ENCODE measurements at places on chromosomes 7 and 10. TPM values are rescaled to one million over a fixed set of nuclear protein-coding genes. Genes with fewer than 3 reads are reported as not detected.

DNA sequence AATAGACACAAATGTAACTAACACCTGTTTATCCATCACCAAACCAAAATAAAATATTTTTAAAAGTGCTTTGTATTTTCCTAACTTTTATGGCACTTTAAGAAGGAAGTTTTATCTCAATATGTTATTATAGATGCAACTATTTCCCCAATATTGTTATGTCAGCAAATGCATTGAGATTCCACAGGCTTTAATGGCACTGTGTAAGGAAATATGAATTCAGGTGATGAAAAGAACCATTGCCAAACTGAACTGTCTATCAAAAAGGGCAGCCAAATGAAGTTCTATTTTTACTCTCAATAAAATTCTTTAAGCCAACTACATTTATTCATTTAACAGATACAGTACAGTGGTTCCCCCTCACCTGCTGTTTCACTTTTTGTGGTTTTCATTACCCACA, 67.2 kb upstream of the OIT3 start:
- no peak overlapping the region for H3K4me3 ChIP-seq
- no peaks in the 10 kb centered on the region for H3K27me3 ChIP-seq
- DNase-seq, result no peak
- H3K4me1 ChIP-seq, result no peaks in the 10 kb centered on the region

DNA sequence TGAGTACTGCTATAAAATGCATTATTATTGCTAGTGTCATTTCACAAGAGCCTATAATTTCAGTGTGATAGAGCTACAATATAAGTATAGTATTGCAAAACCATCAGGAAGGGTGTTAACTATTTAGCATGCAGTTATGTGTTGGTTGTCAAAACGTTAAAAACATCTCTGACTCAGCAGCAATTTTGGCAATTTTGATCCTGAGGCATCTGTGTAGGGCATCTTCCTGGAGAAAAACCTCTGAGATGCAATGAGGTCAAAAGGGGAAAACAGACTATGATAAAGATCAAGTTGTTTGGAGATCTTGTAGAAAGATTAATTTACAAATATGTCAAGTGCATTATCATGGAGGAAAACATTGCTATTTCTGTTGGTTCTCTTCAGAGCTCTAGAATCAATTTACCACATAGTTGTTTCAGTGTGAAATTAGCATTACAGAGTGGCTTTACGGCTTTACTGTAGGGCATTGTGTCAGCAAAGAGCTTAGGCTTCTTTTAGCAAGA, 5.3 kb downstream of the CFTR start:
- no peaks in the 10 kb centered on the region for H3K36me3 ChIP-seq
- DNase-seq, result no peak
- H3K4me1 ChIP-seq, result no peaks in the 10 kb centered on the region
- H3K27me3 ChIP-seq, result peaks cover 12% of the 10 kb centered on the region

DNA sequence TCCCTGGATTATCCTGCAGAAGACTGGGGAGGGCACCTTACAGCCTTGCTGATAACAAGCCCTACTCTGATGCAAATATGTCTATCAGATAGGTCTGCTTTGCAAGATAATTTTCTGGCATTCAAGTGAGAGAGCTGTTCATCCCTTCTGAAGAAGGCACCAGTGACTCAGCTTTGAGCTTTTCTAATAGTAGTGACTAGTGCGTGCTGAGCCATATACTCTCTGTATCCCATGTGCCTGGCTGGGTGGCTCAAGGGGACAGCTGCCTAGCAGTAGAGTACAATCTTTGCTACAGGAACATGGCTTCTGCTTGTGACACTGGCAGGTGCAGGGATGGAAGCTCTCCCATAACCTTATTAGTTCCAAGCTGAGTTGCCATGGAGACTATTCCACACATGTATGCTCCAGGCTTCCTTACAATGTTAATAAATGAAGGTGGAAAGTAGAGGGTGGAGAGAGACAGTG, 35.0 kb upstream of the ABCB4 start:
- H3K4me1 ChIP-seq, result peaks cover 2% of the 10 kb centered on the region
- H3K27me3 ChIP-seq, result no peaks in the 10 kb centered on the region
- H3K36me3 ChIP-seq, result peaks cover 11% of the 10 kb centered on the region
- H3K4me3 ChIP-seq, result no peak overlapping the region

GRCh38 chr10:49365675-49366415, 30.0 kb downstream of the DRGX start:
- no peaks in the 10 kb centered on the region for H3K36me3 ChIP-seq
- no peak for DNase-seq
- no peaks in the 10 kb centered on the region for H3K4me1 ChIP-seq
- no peak overlapping the region for H3K4me3 ChIP-seq

DNA sequence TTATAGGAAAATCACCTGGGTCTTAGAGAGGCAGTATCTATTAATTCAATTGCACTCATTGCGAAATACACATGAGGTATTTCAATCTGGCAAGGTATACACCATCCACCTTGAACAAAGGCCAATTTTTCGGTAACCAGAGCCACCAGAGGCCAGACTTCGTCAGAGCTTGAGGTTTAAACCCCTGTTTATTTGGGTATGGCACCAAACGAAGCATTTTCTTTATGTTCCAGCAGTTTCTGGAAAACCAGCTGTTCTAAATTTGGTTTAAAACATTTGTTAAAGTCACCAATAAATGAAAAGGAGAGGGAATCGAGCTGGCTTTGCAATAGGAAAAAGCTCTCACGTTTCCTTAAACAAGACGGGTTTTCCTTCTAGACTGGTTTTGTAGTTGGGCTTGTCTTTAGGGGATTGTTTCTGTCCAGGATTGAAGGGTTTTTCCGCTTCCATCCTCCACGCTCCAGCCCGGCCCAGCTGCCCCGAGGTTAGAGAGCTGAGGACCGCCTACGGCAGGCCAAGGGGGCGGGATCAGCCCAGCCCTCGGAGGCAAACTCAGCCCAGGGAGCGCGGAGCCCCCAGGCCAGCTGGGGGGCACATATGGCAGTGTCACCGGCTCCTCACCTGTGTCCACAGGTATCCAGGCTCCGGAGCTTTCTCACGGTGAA, 539.4 kb upstream of the MGMT start:
- peaks cover 9% of the 10 kb centered on the region for H3K27me3 ChIP-seq
- no peak overlapping the region for H3K27ac ChIP-seq
- H3K36me3 ChIP-seq, result no peaks in the 10 kb centered on the region

DNA sequence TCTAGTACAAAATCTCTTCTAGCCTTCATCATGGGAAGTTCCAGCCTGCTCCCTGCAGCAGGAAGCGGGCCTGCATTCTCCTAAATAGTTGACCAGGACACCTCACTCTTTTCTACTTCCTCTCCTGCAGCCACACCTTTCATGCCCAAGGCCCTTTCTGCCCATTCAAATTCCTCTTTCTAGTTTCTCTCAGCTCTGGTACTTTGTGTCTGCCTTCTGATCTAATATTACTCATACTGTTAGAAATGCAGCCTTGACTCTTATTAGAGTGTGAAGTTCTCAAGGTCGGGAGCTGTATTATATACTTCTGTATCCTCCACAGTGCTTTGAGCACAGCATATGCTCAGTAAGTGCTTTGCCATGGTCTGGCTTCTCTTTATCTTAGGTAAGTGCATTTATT, 103.1 kb downstream of the PRKCQ start:
- no peak overlapping the region for H3K27ac ChIP-seq
- no peak overlapping the region for H3K4me3 ChIP-seq
- no peaks in the 10 kb centered on the region for H3K27me3 ChIP-seq

DNA sequence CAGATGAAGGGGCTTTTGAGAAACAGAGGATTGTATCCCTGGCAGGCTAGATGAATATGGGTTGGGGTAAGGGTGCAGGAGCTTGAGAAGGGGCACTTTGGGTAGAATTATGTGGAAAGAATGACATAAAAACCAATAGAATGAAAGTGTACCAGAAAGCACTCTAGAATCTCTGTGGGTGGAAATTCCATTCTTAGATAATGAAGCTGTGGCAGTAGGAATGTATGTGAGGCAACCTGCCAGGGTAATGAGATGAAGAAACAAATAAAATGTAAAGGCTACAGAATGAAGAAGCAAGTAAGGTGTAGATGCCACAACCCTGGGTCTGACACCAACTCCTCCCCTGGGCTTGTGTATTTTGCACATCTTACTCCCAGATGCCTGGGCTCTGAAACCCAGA, 16.8 kb downstream of the NOBOX start:
- H3K27me3 ChIP-seq, result no peaks in the 10 kb centered on the region
- H3K4me1 ChIP-seq, result peaks cover 18% of the 10 kb centered on the region
- H3K36me3 ChIP-seq, result no peaks in the 10 kb centered on the region
- no peak for DNase-seq
- H3K4me3 ChIP-seq, result no peak overlapping the region
- no peak overlapping the region for H3K27ac ChIP-seq

Gene HGF
- total RNA-seq, result not detected

DNA sequence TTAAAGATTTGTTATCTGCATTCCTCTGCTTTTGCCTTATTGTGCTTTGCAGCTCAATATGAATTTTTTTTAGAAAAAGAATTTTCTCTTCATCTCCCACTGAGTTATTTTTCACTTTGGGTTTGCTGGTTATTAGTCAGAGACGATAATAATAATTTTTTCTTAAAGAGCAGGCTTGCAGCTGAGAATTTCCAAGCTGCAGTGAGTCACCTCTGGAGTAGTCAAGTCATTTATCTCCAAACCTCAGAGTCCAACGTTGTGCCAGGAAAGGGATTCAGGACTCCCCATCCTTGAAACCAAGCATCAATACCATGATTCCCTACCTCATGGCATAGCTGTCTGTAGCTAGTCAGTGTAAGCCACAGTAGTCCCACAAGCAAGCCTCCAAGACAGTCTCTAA, 15.2 kb upstream of the EGR2 start:
- no peak overlapping the region for H3K27ac ChIP-seq
- H3K36me3 ChIP-seq, result no peaks in the 10 kb centered on the region
- peaks cover 10% of the 10 kb centered on the region for H3K27me3 ChIP-seq
- no peak overlapping the region for H3K4me3 ChIP-seq
- DNase-seq, result no peak
- H3K4me1 ChIP-seq, result no peaks in the 10 kb centered on the region

Gene LRIT1
- not detected for total RNA-seq

GRCh38 chr7:130222-130572, 62.2 kb upstream of the FAM20C start:
- H3K36me3 ChIP-seq, result no peaks in the 10 kb centered on the region
- H3K4me1 ChIP-seq, result no peaks in the 10 kb centered on the region
- DNase-seq, result no peak
- no peak overlapping the region for H3K27ac ChIP-seq
- H3K27me3 ChIP-seq, result peaks cover 4% of the 10 kb centered on the region

- no peak for DNase-seq
- peaks cover 15% of the 10 kb centered on the region for H3K27me3 ChIP-seq
- H3K4me1 ChIP-seq, result no peaks in the 10 kb centered on the region
- H3K4me3 ChIP-seq, result no peak overlapping the region
- no peaks in the 10 kb centered on the region for H3K36me3 ChIP-seq
- H3K27ac ChIP-seq, result no peak overlapping the region
Measured at GRCh38 chr10:69831231-69831855, 29.6 kb downstream of the COL13A1 start.

- H3K27me3 ChIP-seq, result no peaks in the 10 kb centered on the region
- H3K4me3 ChIP-seq, result no peak overlapping the region
- no peak overlapping the region for H3K27ac ChIP-seq
- no peak for DNase-seq
Measured at GRCh38 chr10:100282907-100283306, 3.6 kb downstream of the BLOC1S2 start.

Gene ZC3HAV1L
- total RNA-seq, result 23.2 TPM

GRCh38 chr7:22481726-22482125, 18.3 kb downstream of the STEAP1B start:
- no peak overlapping the region for H3K27ac ChIP-seq
- H3K4me3 ChIP-seq, result no peak overlapping the region
- H3K36me3 ChIP-seq, result no peaks in the 10 kb centered on the region
- peaks cover 3% of the 10 kb centered on the region for H3K4me1 ChIP-seq
- DNase-seq, result no peak

- peak overlapping the region; percentile 94 for H3K4me3 ChIP-seq
- peak; percentile 85 for DNase-seq
- H3K27me3 ChIP-seq, result no peaks in the 10 kb centered on the region
- peaks cover 37% of the 10 kb centered on the region for H3K36me3 ChIP-seq
- peaks cover 50% of the 10 kb centered on the region for H3K4me1 ChIP-seq
Measured at GRCh38 chr7:73521636-73522104, 423 bp downstream of the BAZ1B start.

Gene RBP3
- not detected for total RNA-seq

GRCh38 chr7:105906695-105907094, 30.3 kb upstream of the ATXN7L1 start:
- no peaks in the 10 kb centered on the region for H3K27me3 ChIP-seq
- peaks cover 10% of the 10 kb centered on the region for H3K36me3 ChIP-seq
- no peak overlapping the region for H3K4me3 ChIP-seq
- DNase-seq, result no peak

DNA sequence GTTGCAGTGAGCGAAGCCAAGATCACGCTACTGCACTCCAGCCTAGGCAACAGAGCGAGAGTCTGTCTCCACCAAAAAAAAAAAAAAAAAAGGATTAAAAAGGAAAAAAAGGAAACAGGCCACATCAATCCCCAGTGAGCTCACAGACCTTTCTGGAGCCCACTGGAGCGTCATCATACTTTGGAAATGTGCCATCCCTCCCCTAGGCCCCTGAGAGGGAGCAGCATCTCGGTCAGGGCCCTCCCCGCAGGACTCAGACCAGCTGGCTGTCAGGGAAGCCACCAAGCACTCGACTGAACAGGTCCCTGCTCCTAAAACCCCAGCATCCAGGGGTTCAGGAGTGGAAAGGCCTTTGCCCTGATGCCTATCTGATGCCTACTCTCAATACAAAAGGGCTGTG, 97.9 kb upstream of the SH2B2 start:
- no peak overlapping the region for H3K27ac ChIP-seq
- H3K36me3 ChIP-seq, result peaks cover 6% of the 10 kb centered on the region
- no peak for DNase-seq
- no peaks in the 10 kb centered on the region for H3K4me1 ChIP-seq
- no peak overlapping the region for H3K4me3 ChIP-seq

GRCh38 chr7:116021237-116021636, 9.3 kb downstream of the TFEC start:
- no peak overlapping the region for H3K27ac ChIP-seq
- no peaks in the 10 kb centered on the region for H3K4me1 ChIP-seq
- H3K4me3 ChIP-seq, result no peak overlapping the region
- DNase-seq, result no peak
- peaks cover 2% of the 10 kb centered on the region for H3K27me3 ChIP-seq
- H3K36me3 ChIP-seq, result no peaks in the 10 kb centered on the region

Gene HMX3
- total RNA-seq, result not detected

- no peaks in the 10 kb centered on the region for H3K36me3 ChIP-seq
- H3K4me3 ChIP-seq, result no peak overlapping the region
- no peak overlapping the region for H3K27ac ChIP-seq
- DNase-seq, result peak; percentile 21
- peaks cover 23% of the 10 kb centered on the region for H3K4me1 ChIP-seq
Measured at GRCh38 chr10:16948361-16948760, 131.1 kb upstream of the RSU1 start.

DNA sequence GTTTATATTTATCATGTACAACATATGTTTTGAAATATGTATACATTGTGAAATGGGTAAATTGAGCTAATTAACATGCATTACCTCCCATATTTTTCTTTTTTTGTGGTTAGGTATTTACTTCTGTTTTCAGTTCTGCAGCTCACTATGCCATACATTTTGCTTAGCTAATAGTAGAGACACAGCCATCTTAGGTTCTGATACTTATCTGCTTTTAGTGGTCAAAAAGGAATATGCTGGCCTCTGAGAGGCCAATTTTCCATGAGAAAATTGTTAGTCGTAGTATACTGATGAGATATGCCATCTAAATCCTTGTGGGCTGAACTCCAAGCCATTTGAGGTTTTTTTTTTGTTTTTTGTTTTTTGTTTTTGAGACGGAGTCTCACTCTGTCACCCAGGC, 31.0 kb downstream of the SGPL1 start:
- no peak overlapping the region for H3K4me3 ChIP-seq
- H3K27ac ChIP-seq, result peak overlapping the region; percentile 40
- no peaks in the 10 kb centered on the region for H3K27me3 ChIP-seq
- peaks cover 56% of the 10 kb centered on the region for H3K36me3 ChIP-seq
- peaks cover 52% of the 10 kb centered on the region for H3K4me1 ChIP-seq
- DNase-seq, result no peak

All from activated CD4-positive, alpha-beta T cell treated with anti-CD3 and anti-CD28 coated beads for 36 hours (primary cell).